ENCODE measurements at places on chromosomes 12 and 14.

DNA sequence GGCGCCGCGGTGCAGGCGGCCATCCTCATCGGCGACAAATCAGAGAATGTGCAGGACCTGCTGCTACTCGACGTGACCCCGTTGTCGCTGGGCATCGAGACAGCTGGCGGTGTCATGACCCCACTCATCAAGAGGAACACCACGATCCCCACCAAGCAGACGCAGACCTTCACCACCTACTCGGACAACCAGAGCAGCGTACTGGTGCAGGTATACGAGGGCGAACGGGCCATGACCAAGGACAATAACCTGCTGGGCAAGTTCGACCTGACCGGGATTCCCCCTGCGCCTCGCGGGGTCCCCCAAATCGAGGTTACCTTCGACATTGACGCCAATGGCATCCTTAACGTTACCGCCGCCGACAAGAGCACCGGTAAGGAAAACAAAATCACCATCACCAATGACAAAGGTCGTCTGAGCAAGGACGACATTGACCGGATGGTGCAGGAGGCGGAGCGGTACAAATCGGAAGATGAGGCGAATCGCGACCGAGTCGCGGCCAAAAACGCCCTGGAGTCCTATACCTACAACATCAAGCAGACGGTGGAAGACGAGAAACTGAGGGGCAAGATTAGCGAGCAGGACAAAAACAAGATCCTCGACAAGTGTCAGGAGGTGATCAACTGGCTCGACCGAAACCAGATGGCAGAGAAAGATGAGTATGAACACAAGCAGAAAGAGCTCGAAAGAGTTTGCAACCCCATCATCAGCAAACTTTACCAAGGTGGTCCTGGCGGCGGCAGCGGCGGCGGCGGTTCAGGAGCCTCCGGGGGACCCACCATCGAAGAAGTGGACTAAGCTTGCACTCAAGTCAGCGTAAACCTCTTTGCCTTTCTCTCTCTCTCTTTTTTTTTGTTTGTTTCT is 1.7 kb downstream of the HSPA2 start:
- DNase-seq = no peak

DNA sequence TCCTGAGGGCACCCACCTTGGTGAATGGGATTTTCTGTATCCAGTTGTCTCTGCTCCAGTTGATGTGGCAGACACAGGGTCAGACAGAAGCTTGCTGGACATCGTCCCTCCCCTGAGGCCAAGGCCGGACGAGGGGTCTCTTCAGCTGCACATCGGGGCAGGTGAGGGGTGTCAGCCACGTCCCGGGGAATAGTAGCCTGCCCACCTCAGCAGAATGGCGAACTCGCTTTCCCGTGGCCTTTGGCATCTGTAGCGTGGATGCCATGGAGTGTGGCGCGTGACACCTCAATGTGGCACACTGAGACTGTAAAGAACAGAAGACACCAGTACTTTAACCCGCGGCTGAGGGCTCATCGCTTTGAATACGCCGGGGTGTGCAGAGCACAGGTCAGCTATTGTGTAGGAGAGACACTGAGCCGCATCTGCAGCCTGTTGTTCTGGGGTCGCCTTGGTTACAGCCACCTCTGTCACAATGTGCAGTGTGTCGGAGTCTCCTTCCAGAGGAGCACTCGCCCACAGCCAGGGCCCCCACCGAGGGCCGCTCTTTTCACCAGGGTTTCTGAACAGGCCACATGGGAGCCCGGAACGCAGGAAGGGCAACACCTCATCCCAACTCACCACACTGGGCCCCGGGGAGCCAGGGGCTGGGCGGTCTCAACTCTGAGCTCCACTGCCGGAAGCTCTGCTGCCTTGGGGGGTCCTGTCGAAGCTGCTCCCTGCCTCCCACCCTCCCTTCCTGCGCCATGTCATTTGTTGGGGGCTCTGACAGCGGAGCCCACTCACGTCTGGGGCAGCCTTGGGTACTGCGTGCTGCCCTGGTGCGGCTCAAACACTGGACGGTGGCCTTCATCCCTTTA is 77.0 kb downstream of the ADGRD1 start:
- DNase-seq = no peak

GRCh38 chr14:70638416-70638815 is 3.3 kb upstream of the TTC9 start:
- no peak for DNase-seq

GRCh38 chr12:39959031-39959430 is 146.8 kb downstream of the SLC2A13 start:
- DNase-seq = no peak

DNA sequence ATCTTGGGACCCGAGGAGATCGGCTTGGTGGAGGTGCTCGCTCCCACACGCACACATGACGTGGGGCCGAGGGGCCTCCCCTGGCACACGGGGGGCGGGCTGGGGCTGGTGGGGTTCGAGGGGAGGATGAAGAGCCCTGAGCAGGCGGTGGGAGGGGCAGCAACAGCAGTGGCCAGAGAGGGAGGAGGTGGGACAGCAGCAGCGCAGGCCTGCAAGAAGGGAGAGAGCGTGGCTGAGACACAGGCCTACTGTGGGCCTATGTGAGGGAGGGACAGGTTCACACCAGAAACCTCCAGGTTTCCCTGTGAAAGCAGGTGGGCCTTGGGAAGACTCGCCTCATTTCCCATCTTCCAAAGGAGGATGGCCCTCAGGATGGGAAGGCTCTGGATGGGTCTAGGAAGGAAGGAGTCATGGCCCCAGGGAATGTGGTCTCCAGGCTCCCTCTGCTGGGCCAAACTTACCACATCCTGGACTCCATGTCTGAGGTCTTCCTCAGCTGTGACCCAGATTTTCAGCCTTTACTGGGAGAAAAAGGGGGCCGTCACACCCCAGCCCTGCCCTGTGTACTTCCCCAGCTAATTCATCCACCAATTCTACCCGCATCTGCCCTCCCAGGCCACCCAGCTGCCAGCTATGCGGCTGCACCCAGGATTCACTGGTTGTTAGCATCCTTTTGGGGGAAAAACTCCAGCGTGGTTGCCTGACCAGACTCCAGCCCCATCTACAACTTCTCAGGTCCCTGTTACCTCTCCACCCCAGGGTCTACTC is 2.8 kb downstream of the PIANP start:
- DNase-seq = no peak

DNA sequence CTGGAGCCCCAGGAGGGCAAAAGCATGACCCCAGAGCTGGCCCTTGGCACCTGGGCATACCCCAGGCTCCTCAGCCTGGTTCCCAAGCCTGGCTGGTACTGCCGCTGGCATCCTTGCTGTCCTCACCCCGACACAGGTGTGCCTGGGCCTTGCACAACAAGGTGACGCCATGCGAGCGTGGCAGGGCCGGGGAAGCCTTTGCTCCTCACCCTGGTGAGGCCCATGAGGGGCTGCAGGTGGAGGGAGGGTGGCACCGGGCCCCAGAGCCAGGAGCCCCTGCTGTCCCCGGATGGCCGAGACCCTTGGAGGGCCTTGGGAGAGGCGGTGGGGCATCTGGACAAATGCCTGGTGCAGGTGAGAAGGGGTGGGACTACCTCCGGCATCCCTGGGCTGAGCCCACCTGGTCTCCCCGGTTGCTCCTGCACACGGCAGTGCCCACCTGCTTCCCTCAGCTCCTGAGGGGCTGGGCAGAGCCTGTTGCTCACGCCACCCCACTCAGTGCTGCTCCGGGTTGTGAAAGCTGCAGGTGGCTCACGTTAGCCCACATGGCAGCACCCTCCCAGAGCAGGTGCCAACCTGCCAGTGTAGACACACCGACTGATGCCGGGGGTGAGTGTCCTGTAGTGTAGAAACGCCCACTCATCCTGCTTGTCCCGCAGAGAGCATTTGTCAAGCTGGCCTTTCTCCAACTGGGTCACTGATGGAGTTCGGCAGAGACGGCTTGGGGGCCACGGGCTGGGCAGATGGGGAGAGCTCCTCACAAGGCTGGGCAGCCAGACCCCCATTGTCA is 24.6 kb upstream of the KIF26A start:
- no peak for DNase-seq
